D341Med (cell line): ENCODE measurements at places on chromosomes 2 and 18.

- peak; percentile 49 for DNase-seq
Measured at GRCh38 chr2:73283545-73284295, 558 bp downstream of the FBXO41 start.

- no peak for DNase-seq
Measured at GRCh38 chr2:96809951-96810782, 5.9 kb upstream of the CNNM3 start.

DNA sequence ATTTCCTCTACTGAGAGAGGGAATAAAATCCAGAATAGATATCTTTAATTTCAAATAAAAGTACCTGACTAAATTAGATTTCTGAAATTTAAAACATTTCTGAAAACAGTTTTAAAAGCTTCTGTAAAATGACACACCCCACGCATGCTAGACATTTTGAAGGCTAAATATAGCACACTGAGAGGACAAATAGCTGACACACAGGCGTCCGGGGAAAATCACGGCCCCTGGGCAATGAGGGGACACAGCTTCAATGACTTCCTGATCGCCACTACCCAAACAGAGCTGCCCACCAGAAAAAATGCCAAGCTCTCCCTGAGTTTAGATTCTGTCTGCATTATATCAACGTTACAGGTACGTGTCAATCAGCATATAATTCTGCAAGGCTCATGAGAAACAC lies 10.9 kb downstream of the TBC1D8 start:
- DNase-seq: no peak

GRCh38 chr18:61921621-61922235 lies 28.9 kb upstream of the RNF152 start:
- DNase-seq: no peak

DNA sequence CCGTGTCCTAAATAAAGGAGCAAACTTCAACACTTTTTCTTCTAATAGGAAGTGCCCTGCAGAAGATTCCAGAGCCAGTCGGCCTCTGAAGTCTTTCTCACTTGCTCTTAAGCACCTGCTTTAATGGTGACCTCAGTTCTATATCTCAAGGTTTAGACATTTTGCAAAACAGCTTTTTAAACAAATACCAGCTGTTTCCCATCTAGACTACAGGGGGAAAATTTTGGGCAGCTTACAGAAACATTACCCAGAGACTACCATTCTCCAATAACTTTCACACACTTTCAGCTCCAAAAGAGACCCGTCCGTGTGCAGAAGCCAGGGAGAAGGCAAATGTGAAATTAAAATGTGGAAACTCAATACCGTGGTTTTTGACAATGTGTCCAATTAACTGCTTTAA lies 285.3 kb upstream of the CCDC68 start:
- DNase-seq: no peak

GRCh38 chr2:188997263-188997662 lies 23.1 kb downstream of the COL3A1 start:
- no peak for DNase-seq

GRCh38 chr2:64793701-64794100 lies 140.0 kb upstream of the SERTAD2 start:
- no peak for DNase-seq

DNA sequence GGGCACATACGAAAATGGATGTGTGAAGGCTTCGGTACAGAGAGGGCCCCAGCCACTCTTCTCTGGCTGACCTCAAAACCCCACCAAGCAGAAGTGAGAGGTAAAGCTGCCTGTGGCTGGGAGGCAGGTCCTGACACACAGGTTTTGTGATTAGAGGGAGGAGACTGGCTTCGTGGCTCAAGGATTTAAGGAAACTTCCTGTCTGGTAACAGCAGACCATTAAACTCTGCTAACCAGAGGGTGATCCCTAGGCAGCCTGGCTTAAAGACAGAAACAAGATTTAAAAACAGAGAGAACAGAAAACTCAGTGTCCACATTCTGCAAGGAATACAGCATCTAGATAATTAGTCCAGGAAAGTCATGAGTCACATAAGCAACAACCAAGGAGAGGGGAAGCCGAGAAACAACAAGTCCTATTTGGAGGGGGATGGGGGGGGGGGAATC lies 101.9 kb downstream of the NFATC1 start:
- DNase-seq: no peak

DNA sequence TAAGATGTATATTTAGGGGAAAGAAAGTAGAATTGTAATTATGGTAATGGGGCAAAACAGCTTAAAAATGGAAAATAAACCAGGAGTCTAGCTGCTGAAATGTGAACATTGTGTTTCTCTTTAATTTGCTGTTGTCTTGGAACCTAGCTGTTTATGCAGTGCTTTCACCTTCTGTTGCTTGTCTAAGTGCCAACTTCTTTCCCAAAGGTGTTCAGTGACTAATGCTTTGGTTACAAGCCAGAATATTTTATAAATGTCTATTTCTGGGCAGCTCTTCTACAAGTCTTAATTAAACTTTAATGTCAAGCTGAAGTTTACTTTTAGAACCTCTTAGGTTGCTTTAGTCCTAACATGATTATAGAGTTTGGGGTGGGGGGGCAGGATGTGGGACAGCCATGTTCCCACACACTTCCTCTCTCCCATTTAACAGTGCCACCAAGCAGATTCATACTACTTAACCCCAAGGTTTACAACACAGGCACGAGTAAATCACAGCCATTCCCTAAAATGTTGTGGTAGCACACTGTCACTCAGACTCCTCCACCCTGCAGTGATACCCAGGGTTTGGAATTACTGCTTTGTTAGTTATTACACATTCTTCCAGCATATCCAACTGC lies 60.6 kb downstream of the ITGA4 start:
- no peak for DNase-seq

DNA sequence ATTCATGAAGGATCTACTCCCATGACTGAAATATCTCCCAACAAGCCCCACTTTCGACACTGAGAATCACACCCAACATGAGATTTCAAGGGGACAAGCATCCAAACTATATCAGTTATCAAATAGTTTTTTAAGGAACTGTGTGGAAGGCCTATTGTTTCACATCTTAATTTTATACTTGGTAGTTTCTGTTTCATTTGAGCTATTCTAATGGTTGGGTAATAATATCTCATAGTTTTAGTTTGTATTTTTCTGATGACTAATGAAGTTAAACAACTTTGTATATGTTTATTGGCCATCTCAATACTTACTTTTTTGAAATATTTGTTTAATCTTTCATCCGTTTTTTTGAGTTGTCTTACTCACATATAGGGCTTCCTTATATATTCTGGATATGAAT lies 135.0 kb downstream of the SCG2 start:
- no peak for DNase-seq
